Activated CD4-positive, alpha-beta T cell treated with anti-CD3 and anti-CD28 coated beads, Interleukin-2, amount 50 U/mL, for 1 hour (primary cell): ENCODE measurements at places on chromosomes 5 and 9.

- no peak for DNase-seq
Measured at GRCh38 chr9:90365666-90366065, 277.0 kb downstream of the DIRAS2 start.

- no peak for DNase-seq
Measured at GRCh38 chr9:118364266-118365106, 660.3 kb downstream of the TLR4 start.

DNA sequence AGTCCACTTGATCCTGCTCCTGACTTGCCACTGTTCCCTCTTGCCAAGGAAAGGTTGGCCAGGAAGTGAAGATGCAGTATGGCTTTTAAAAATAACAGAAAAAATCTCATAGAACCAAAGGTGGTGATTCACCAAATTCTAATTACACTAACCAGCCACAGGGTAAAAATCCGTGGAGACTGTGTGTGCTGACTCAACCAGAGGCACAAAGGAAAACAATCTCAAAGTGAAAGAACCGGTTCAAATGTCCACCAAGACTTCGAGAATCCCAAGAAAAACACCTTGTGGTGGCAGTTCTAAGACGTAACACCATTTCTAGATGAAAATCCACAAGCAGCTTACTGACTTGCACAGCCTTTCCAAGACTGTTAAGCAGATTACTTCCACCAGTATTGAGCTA, 279.1 kb downstream of the TLE1 start:
- no peak for DNase-seq

GRCh38 chr5:144585681-144586080, 415.0 kb downstream of the KCTD16 start:
- DNase-seq, result no peak

- no peak for DNase-seq
Measured at GRCh38 chr9:36137392-36138004, 965 bp downstream of the GLIPR2 start.

- DNase-seq, result no peak
Measured at GRCh38 chr9:106784076-106784475, 78.9 kb upstream of the ZNF462 start.
